Activated naive CD4-positive, alpha-beta T cell treated with Interleukin-2 at 50 U/mL for 16 hours (primary cell): ENCODE measurements at places on chromosomes 5 and 9.

DNA sequence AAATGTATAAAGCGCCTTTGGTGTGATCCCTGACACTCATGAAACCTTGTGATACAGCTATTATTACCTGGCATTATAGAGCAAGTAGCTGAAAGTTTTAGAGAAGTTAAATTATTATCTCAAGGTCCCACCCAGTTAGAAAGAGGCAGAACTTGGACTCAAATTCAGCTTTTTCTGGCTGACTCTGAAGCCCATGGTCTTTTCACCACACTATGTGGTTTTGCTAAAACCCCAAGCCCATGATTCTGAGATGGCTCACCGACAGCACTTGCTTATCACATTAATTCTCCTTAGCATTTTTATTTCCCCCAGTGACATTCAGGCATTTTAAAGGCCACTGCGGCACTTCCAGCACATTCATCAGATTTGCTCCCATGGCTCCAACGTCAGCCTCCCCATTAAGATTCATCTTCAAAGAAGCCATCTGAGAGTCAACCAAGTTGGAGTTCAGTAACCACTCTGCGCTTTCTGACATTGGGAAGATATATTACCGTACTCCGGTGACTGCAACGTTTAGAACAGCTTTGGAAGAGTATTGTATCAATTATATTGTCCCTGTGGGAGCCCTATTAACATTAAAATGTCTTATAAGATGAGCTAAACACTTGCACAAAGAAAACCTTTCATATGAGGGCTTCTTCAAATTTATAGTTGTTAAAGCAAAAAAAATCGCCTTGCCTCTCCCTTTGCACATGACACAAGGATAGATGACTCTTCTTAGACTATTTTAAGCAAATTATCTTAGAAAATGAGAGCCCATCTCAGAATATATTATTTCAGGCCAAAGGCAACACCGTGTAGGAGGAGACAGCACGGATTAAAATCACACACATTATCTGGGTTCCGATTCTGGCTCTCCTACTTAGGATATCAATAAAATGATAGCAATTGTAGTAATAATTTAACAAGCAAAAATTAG is 638.1 kb downstream of the ACTL7B start:
- no peak for DNase-seq

- no peak for DNase-seq
Observed at GRCh38 chr5:165996201-165996875, 2295.1 kb upstream of the WWC1 start.

GRCh38 chr5:5584236-5584745 is 161.8 kb downstream of the ICE1 start:
- DNase-seq = no peak

- no peak for DNase-seq
Observed at GRCh38 chr5:142847898-142848790, 78.0 kb downstream of the ARHGAP26 start.

- DNase-seq = no peak
Observed at GRCh38 chr5:127967323-127967982, 116.1 kb upstream of the SLC12A2 start.

- DNase-seq = peak; percentile 38
Observed at GRCh38 chr9:35605351-35606137, 482 bp downstream of the TESK1 start.

GRCh38 chr9:135100241-135100681 is 12.8 kb downstream of the OLFM1 start:
- DNase-seq = no peak

GRCh38 chr9:124793015-124793541 is 16.1 kb downstream of the OLFML2A start:
- DNase-seq = no peak

DNA sequence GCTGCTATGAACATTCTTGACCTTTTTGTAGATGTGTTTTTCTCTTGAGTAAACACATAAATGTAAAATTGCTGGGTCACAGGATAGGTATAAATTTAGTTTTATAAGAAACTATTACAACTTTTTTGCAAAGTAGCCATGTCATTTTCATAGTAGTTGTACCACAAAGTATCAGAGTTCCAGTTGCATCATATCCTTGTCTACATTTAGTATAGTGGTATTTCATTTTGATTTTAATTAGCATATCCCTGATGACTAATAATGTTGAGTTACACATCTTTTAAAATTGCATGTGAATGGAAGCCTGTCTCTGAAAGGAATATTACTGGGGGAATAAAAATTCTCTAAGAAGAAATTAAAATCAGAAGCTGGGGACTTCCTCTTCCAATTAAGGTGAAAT is 85.4 kb downstream of the TMEM161B start:
- no peak for DNase-seq

DNA sequence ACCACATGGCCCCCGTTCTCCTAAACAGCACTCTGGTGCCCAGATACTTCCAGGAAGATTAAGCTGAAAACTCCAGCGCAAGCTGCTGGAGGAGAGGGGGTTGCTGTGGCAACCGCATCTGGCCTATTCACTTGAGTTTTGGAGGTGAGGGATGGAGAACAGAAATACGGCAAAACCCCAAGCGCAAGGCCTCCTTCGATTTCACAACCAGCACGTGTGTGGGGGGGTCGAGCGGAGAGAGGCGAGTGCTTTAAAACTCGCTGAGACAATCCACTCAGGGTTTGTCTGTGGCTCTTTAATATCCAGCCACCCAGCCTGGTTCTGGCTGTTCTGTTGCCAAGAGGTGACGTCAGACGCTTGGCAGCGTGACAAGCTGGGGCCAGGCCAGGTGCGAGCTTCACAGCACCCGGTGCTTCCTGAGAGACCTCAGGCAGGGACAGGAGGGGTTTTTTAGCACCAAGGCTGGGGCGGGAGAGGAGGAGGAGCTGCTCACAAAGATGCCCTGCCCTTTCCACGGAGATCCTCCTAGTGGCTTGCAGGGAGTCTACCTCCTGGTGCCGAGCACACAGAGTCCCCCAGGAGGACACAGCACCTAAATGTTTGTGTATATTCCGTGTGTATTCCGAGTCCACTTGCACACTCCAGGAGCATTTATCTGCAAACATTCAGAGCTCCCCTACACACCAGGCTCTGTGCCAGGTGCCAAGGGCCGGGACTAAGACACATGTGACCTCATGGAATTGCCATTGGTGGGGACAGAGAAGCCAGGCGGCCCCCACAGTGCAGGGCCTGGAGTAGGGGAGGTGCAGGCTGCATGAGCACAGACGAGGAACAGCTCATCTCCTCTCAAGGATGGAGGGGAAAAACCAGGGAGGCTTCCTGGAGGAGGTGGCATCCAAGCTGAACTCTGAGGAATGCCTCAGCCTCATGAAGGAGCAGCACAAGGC is 194.6 kb downstream of the OLFM1 start:
- DNase-seq = no peak
